ENCODE measurements at places on chromosomes 7 and 10.

DNA sequence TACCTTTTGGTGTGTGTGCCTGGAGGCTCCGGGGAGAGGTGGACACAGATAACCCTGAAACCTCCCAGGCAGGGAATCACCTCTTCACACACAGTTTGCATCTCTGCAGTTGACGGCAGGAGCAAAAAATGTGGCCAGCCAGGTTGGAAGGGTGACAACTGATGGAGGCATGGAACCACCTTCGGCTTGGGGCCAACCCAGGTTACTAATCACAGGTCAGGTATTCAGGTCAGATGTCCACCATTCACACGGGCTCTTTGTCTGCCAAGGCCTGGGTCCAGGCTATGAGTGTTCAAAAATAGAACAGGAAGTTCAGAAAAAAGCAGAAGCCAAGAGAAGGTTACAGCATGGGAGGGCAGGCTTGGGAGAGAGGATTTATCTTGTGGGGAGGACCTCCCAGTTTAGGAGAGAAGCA lies 137.2 kb upstream of the EFCAB10 start:
- no peak for DNase-seq

- DNase-seq: no peak
These were observed 15.8 kb downstream of the ANKRD22 start for GRCh38 chr10:88835910-88836221.

GRCh38 chr10:132121511-132121830 lies 55.7 kb downstream of the JAKMIP3 start:
- no peak for DNase-seq

DNA sequence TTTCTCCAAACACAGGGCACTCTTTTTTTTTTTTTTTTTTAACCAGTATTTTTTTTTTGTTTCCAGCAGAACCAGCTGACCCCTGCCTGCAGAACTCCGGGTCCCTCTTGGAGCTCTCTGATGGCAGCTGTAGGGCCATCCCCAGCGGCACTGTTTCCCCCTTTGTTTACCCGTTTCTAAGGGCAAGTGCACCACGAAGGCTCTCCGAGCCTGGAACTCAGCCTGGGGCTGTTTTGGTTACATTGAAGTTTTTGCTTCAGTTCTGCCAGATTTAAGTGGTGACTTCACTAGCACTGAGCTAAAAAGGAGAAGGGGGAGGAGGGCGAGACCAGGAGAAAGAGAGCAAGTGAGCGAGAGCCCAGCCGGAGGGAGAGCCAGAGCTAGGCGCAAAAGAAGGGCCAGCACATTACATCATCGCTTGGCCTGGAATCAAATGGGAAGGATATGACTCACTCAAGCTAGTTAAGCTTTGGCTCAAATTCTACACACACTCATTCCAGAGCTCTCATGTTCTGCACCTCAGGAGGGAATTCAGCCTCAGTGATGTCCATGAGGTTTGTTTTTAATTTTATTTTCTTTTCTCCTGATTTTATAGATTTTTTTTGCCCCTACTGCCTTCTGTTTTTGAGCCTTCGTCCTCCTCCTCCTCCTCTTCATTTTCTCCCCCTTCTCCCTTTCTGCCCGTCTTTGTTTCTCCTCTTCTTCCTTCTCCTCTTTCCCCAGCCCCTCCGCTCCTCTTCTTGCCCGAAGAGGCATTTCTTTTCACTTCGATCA lies 272.3 kb downstream of the TRIL start:
- no peak for DNase-seq

GRCh38 chr7:128217030-128217805 lies 23.9 kb upstream of the LEP start:
- no peak for DNase-seq

- DNase-seq: peak; percentile 5
These were observed 996 bp downstream of the ADAM12 start for GRCh38 chr10:126387041-126387921.

DNA sequence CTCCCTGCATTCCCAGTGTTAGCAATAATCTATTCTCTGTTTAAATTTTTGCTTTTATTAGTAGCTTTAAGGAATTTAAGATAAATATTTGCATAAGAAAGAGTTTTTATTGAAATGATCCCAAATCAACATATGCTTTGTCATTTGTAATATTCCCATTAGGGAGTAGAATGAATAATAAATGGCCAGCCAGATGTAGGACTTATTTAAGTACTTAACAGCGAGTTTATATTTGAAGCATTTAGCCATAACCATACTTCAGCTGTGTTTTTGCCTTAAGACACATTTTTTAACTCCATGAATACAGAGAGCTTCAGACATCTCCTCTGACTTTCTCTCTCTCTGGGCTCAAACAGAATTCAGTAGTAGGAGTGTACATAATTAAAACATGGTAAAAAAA lies 103.6 kb downstream of the HGF start:
- no peak for DNase-seq

DNA sequence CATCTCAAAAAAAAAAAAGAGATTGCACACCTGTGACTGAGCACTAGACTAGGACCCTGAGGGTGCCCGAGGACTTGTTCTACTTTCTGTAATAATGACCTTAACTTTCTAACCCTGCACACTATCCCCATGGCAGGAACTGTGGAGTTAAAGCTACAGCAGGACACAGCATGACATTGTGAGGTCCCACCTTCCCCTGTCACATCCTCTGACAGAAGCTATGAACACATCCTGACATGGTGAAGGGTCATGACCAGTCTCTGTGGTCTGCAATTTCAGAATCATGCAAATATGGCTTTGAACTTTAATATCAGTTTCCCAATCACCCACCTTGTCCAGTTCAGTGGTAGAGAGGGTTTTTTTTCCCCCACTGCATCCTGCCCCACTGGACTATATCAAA lies 18.5 kb upstream of the SAR1A start:
- no peak for DNase-seq

GRCh38 chr7:105028004-105028403 lies 14.0 kb downstream of the KMT2E start:
- no peak for DNase-seq

GRCh38 chr10:100806356-100806645 lies 60.9 kb downstream of the PAX2 start:
- no peak for DNase-seq

- no peak for DNase-seq
These were observed 4.4 kb downstream of the SMIM30 start for GRCh38 chr7:113113912-113114311.

DNA sequence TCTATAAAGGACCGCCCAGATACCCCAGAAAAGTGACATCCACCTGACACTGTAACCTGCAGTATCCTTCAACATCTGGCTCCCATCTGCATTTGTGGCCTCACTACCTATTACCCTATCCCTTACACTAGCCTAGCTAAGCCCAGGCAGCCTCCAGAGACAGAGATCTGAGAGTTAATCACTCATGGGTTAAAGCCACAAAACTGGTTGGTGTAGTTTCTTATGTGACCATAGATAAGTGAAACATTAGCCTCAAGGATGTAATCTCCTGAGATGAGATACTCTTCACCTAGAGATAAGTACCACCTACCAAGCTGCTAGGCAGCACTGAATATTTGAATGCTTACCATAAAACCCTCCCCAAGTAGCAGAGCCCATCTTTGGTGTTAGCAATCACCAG lies 35.4 kb downstream of the CTTNBP2 start:
- DNase-seq: no peak

DNA sequence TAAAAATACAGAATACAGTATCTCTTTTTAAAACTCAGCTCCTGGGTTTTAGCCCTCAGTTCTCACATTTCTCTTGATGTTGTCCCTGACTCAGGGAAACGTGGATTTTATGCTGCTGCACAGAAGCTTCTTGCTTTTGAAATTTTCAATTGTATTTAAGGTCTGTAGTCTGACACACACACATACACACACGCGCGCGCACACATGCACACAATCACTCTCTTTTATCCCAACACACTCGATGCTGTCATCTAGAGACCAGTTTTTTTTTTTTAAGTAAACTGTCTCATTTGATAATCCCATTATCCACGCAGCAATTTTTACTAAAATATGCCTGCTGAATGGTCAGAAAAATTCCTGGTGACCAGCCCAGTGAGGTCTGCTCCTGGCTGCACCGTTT lies 108.6 kb downstream of the KMT2E start:
- no peak for DNase-seq

- no peak for DNase-seq
These were observed 112.3 kb upstream of the PHYHIPL start for GRCh38 chr10:59064080-59064692.

DNA sequence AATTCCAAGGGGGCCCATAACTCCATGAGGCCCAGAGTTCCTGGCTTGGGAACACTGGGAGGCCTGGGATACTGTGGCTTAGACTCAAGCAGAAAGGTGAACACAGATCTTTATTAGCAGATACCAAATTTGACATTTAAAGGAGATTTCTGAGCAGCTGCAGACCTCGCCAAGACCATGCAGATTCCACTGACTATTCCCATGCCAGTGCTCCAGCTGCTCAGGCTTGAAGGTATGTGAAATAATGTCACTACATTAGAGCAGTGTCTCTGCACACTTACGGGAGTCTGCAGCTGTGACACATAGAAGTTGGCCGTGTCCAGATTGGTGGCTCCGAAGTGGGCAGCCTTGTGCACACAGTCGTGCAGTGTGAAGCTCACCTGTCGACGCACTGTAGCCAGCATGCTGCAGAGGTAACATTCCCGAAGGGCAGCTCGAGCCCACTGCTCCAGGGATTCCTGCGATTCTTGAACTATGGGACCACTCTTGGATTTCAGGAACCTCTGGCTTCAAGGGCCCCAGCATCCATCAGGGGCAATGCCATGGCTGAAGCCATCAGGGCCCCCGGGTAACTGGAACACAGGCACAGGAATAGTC lies 46.1 kb downstream of the SEPTIN7 start:
- no peak for DNase-seq

DNA sequence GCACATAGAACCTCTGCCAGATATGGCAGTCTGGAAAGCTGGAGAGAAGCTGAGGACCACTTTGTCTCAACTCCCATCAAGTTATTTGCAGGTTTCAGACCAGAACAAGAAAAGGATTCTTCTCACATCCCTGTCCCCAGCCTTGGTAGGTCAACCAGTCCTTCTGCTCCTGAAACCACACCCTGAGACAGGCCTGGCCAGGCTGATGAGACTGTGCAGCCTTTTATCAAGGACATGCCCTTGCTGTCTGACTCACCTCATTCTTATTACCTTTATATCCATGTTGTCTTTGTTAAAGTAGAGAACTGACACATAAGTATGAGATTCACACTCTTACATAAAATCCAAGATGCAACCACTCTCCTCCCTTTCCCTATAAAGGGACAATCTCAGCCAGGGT lies 354.9 kb downstream of the PLXNA4 start:
- no peak for DNase-seq

GRCh38 chr7:66379542-66380160 lies 174.5 kb downstream of the TPST1 start:
- no peak for DNase-seq

GRCh38 chr10:103543617-103544525 lies 50.4 kb downstream of the NEURL1 start:
- DNase-seq: no peak

- no peak for DNase-seq
These were observed 159.3 kb downstream of the ELMO1 start for GRCh38 chr7:37289367-37289766.

DNA sequence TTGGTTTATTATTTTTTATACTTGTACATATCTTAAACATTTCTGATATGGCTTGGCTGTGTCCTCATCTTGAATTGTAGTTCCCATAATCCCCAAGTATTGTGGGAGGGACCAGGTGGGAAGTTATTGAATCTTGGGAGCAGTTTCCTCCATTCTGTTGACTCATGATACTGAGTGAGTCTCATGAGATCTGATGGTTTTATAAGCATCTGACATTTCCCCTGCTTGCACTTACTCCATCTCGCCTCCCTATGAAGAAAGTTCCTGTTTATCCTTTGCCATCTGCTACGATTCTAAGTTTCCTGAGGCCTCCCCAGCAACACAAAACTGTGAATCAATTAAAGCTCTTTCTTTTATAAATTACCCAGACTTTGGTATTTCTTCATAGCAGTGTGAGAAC lies 207.7 kb downstream of the TPK1 start:
- no peak for DNase-seq

- DNase-seq: no peak
These were observed 37.7 kb downstream of the INSYN2A start for GRCh38 chr10:127158662-127159061.

DNA sequence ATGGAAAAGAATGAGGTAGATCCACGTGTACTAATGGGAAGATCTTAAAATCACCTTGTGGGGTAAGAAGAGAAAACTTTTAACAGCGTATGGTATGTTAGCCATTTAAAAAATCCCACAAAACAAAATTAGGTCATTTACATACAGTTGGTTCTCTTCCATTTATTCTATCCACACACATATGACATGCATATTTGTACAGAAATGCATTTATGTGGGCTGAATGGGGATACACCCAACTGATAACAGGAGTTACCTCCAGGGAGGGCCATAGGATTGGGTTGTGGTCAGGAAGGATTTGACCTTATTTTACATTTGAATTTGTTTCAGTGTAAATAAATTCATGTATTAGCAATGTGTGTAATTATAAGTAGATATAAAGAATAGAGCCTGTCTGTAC lies 71.5 kb downstream of the MCMBP start:
- DNase-seq: no peak

DNA sequence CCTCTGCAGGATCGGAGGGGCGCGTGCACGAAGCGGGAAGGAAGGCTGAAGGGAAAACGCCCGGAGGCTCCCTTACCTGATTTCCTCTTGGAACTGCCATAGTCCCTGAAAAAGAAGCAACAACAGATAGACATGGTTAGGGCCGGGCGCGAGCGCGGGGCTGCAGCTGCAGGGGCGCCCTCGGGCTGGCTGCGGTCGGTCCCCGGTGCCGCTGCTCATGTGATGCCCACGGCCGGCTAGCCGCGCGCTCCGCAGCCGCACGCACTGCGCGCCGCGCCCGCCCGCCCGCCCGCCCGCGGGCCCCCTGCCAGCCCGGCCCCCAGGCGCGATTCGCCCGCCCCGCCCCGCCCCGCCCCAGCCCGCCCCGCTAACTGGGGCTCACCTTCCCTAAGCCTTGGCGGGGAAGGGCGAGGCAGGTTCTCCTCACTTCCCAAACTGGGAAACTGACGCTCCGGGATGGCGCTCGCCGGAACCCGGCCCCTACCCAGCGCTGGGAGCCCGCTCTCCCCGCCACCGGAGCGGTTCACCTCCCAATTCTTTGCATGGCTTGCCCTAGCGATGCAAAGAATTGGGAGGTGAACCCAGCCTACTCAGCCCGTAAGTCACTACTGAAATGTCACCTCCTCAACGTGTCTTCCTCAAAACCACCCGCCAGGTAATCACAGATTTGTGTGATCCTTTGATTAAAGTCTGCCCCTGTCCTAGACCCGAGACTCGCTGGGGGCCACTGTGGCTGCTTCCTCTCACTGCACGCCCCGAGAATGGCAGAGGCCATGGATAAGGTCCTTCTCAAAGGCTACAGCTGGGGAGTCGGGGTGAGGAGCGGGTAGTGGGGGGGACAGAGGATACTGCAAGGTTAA lies 162.2 kb downstream of the SH3PXD2A start:
- DNase-seq: no peak

Data from stimulated activated CD8-positive, alpha-beta memory T cell treated with anti-CD3 and anti-CD28 coated beads, Interleukin-15, amount 100 ng/mL, for 24 hours (primary cell).